Left lobe of liver (tissue), 2 donors: ENCODE measurements at places on chromosomes 7 and 10. TPM values are rescaled to one million over a fixed set of nuclear protein-coding genes. Genes with fewer than 3 reads are reported as not detected.

DNA sequence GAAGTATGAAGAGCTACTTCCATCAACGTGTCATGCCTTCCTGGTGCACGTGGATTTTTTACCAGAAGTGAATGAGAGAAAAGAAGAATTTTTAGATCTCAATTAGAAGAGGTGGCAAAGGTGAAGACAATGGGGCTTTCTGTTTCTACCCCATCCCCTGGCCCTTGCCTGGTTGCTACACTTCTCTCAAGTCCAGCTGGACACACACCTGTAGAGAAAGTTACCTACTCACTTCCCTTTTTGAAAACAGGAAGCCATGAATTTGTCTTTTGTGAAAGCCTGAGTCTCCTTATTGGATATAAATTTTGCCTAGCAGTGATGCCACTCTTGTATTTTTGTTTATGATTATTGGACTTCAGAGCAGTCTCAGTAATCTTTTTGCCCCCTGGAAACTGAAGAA, 142.9 kb upstream of the AKR1E2 start:
- DNase-seq, result no peak

DNA sequence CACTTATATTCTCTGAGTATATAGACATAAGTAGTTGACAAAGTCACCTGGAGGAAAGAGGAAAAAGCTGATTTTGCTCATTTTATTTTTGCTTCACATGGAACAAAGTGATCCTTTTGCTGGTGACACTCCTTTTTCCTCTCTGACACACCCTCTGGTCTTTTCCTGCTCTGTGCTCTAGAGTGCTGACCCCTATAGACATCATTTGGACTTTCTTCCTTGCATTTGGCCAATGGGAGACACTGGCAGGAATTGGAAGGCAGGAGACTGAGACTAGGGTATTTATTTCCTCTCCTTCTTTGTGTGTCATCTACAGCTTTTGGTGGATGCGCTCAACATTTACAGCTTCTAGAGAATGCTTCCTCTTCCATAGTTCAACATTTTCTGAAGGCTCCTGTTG, 1078.1 kb downstream of the SORCS1 start:
- no peak for DNase-seq

TMEM236 gene
- total RNA-seq, result 0.15 TPM

COPS6 gene
- 42.6 TPM for total RNA-seq

CNPY1 gene
- not detected for total RNA-seq

LRRC18 gene
- not detected for total RNA-seq
